NCI-H1436 treated with DMSO at 0.1 percent for 48 hours (cell line): ENCODE measurements at places on chromosomes 16 and 17.

DNA sequence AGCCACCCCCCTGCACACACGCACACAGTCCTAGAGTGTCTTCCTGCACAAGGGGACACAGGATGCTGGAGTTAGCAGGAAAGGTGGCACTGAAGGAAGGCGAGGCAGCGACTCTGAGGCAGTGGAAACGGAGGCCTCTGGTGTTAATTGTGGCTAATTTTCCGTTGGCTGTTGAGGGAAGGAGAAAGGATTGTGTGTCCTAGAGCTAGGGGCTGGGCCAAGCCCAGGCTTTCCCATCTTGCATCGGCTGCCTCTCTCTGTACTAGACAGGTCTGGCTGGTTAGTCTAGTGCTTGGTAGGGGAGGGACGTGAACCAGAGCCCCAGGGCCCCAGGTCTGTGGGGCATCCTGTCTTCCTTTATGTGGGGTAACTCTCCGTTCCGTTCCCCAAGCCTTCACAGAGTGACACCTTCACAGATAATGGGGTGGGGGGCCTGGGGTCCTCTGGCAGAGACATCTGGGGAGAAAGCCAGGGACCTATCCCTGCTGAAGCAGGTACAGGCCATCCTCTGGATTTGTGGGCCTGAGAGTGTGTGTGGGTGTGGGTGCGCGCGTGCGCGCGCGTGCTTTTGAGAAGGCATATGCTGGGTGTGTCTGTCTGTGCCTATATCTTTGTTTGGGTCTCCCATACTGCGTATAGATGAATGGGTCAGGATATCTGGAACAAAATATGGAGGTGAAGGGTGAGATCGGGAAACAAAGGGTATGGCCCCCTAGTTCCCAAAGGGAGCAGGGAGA, at the start of gene CHD3:
TSS of gene CHD3 (plus strand) at position 606 of the 737 bp plus-strand sequence. CDS start 212 bp downstream, outside the sequence.
- DNase-seq: no peak

DNA sequence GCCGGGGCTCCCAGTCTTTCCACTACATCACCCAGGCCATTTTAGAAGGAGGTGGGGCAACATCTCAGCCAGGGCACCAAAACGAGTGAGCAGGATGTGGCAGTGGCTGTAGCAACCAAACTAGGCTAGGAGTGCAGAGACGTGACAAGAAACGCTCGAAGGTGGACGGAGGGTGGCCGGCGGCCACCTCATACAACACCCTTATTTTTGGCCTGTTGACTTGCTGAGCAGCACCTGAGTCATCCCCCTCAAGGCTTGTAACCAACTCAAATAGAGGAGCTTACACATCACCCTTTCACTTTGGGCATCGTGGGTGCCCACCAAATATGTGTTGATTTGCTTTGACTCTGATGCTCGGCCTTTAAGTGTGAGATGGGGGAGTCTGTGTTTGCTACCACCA, 23.7 kb upstream of the SOX9 start:
- DNase-seq: no peak

GRCh38 chr16:76653390-76654026, 376.3 kb downstream of the CNTNAP4 start:
- no peak for DNase-seq

DNA sequence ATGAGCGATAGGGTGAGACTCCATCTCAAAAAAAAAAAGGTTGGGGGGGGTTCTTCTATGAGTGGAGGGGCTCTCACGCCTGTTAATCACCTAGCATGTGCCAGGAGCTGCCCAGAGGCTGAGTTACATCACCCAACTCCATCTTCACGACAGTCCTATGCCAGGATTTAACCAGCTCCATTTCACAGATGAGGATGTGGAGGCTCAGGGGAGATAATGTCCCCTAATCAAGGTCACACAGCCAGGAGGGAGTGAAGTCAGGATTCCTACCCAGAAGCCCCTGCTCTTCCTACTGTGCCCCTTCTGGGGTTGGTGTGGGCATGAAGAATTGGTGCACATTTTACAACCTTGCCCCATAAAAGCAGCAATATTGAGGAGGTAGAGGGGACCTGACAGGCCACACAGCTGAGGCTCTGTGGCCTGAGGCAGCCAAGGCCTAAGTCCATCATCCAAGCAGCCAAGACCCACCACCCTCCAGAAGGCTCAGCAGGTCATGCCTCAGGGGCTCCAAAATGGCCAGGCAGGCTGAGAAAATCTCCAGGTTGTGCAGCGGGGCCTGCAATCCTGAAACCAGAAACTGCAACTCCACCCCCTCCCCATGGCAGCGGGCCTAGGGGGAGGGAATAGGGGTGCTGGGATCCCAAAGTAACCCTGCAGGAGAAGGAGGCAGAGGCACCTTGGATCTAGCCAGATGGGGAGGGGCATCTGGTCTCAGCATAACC, 6.9 kb downstream of the PPY start:
- no peak for DNase-seq

DNA sequence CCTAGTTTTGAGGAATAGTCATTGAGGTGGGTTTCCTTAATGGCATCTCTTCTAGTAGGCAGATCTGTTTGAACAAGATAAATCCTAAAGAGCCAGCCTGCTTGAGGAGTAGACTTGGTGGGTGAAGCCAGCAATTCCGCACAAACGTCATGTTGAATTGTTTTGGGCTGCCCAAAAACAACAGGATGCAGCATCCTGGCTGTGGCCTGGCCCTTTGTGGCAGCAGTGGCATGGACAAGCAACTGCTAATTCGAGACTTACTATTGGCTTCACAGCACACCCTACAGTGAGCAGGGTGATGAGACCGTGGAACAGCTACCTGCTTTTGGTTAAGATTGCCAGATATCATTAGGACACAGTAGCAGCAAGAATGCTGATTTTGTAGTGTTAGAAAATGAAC, 9.3 kb upstream of the VPS4A start:
- DNase-seq: no peak

- no peak for DNase-seq
These were observed 608.1 kb downstream of the TOX3 start for GRCh38 chr16:51938861-51939260.

- DNase-seq: no peak
These were observed 16.3 kb downstream of the HS3ST4 start for GRCh38 chr16:25707982-25708583.

DNA sequence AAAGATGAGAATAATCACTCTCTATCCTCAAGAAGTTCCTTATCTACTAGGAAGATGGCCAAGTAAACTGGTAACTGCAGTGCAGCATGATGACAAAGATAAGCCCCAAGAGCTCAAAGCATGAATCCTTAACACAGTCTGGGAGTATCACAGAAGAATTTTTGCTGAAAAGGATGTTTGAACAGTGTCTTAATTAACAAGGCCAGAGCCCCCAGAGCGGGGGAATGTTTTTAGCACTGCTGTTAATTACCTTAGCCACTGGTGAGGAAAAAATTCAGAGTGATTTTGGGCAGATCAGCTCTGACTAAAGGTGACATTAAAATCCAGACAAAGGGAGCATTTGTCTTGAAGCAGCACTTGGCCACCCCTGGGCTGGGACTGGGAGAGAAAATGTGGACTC, 30.1 kb downstream of the ADAMTS18 start:
- no peak for DNase-seq

- DNase-seq: no peak
These were observed 171.7 kb downstream of the C16orf95 start for GRCh38 chr16:87145181-87146176.

DNA sequence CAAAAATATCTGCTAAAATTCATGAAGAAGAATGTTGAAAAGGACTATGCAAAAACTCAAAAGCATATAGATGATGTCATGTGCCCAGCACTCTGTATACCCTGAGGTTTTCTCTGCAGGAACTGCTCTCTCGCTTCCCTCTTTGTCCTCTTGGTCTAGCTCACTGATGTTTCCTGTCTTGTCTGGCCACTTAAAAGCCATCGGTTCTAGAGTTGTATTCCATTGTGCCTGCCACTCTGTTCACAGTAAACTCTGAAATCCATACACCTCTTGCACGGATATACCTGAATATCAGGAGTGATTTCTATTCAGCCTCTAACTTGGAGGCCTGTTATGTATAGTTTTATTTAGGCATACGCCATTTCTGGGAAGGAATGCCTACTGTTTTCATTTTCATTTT, 101.0 kb upstream of the CNTNAP4 start:
- no peak for DNase-seq

GRCh38 chr17:71422968-71423367, 697.9 kb upstream of the SOX9 start:
- DNase-seq: no peak

- peak; percentile 28 for DNase-seq
These were observed 4.2 kb downstream of the MSI2 start for GRCh38 chr17:57260325-57261083.

- DNase-seq: no peak
These were observed 166.3 kb downstream of the SLC39A11 start for GRCh38 chr17:72926171-72926570.

- DNase-seq: no peak
These were observed 27.8 kb downstream of the PIPOX start for GRCh38 chr17:29070781-29071180.

GRCh38 chr17:41665566-41666236, 23.0 kb upstream of the EIF1 start:
- peak; percentile 64 for DNase-seq

DNA sequence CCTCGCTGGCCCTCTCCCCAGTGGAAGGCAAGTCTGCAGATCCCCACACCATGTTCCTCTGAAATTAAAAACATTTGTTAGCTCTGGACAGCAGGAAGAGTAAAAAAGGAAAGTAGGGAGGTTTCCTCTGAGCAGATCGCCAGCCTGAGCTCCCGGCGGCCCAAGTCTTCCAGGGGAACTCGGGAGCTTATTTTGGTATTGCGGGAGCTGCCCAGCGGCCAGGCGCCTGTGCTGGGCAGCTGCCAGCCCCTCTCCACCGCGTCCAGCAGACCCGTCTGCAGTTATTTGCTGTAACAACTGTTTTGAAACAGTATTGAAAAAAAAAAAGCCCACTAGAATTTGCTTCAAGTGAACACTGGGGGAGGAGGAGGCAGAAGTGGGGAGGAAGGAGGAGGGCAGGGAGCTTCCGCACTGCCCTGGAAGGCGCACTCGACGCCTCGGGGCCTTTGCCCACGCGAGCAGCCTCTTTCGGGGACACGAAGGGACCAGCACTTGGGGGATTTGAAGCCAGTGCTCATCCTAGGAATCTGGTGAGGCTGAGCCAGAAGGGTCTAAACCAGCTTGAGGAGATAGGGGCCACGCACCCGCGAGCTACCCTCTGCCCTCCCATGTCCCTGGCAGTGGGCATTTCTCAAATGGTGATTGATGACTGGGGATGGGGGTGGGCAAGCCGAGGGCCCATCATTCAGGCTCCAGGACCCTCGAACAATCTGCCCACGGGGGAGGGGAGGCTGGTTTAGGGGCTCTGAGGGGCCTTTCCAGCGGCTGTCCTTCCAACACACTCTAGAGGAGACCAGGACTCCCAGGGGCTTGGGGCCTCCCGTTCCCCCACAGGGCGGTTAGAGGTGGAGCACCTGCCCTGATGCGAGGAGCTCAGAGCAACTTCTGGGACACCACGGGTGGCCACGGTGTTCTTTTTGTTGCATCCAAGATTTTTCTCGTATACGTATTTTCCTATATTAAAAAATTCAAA, 3.0 kb upstream of the BAHCC1 start:
- DNase-seq: no peak

DNA sequence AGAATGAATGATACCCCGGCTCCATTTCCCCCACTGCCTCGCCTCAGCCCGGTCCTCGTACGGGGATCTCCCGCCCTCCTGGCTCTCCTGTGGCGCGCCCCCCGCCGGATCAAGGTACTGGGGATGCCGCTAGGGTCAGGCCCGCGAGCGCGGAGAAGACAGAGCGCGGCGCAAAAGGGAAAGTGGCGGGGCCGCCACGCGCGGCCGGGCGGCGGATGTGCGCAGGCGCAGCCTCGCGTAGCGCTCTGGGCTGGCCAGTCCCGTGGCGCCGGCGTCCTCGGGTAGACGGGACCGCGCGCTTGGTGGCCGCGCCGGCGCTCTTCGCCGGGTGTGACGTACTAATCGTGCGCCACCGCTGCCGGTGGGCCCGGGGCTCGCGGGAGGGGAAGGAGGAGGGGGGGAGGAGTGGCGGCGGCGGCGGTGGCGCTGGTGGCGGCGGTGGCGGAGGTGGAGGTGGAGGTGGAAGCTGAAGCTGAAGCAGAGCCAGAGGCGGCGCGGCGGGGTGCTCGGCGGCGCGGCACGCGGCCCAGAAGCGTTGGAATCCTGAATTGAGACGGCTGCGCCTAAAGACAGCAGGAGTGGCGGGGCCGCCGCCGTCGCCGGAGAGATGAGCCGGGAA, at the start of gene SENP3:
TSS of gene SENP3 (plus strand) at position 331 of the 619 bp plus-strand sequence. CDS start 1,158 bp downstream, outside the sequence.
- peak; percentile 52 for DNase-seq

GRCh38 chr16:20903116-20903898, 2.7 kb downstream of the LYRM1 start:
- no peak for DNase-seq

DNA sequence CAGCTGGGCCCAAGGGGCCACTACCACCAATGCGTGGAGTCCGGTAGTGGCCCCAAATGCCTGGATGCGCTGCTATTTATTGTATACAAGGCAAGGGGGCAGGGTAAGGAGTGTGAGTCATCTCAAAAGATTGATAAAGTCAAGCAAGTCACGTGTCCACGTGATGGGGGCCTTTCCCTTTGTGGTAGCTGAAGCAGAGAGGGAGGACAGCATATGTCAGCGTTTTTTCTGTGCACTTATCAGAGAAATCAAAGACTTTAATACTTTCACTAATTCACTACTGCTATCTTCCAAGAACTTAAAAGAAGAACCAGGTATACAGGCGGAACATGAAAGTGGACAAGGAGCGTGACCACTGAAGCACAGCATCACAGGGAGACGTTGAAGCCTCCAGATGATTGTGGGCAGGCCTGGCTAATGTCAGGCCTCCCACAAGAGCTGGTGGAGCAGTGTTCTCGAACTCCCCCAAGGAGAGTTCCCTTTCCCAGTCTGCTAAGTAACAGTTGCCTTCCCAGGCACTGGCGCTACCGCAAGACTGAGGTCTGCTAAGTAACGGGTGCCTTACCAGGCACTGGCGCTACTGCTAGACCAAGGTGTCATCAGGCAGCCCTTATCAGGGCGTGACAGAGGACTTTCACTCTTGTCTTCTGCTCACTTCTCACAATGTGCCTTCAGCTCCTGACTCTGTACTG, 10.8 kb upstream of the ASB16 start:
- no peak for DNase-seq

DNA sequence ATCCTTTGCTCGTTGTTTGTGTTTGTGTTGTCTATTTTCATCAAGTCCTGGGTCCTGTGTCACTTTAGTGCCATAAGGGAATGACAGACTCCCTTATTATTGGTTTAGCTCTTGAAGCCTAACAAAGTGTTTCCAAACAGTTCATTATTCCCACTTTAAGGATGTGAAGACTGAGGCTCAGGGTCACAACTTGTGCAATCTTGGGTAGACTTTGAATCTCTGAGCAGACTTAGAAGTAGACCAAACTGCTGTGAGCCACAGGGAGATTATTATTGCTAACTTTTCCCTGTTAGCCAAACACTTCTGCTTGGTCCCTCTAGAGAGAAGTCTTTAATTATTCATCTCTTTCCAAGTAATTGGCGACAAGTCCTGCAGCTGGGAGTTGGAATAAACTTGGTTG, 31.8 kb downstream of the PRKCB start:
- no peak for DNase-seq
